ENCODE measurements at places on chromosomes 12 and 14. TPM values are rescaled to one million over a fixed set of nuclear protein-coding genes. Genes with fewer than 3 reads are reported as not detected.

The STXBP6 gene
- total RNA-seq, result 48.8 TPM

The SOAT2 gene
- total RNA-seq, result 21.8 TPM

The RFLNA gene
- 57.8 TPM for total RNA-seq

The BDKRB2 gene
- 4.7 TPM for total RNA-seq

The ITGB7 gene
- not detected for total RNA-seq

The PRB2 gene
- total RNA-seq, result 0.10 TPM

The MYG1 gene
- total RNA-seq, result 35.8 TPM

Data from hepatocyte (in vitro differentiated cells).